ENCODE measurements at places on chromosomes 2 and 18.

GRCh38 chr2:166013878-166014277 lies 60.3 kb upstream of the TTC21B start:
- no peak for DNase-seq

DNA sequence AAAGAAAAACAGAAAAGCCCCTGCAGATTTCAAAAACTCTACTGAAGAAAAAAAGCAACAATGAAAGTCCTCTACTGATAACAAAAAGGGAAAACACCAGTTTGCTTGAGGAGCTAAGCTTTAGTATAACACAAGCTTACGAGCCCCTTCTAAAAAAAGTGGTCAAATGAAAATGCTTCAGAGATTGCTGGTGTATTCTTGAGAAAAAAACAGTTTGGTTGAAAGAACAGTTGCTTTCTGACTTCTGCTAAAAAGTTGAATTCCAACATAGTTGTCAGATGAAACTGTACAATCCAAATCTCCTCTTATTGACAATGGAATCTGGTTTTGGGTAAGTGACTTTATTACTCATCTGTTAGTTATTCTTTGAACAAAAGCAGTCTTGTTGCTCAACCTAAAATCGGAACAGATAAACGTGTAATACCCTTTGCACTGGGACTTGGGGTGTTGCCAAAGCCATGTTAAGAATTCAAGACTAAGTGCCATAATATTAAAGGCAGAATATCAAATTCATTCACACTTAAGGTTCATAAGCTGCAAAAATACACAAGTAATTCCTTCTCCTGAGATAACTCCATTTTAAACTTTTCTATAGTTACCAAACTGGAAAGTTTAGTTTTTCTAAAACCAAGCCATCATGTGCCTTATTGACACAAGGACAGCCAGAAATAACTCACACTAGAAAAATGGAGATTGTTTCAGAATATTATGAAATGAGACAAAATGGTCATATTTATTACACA lies 45.3 kb upstream of the SPAG16 start:
- DNase-seq: no peak

GRCh38 chr2:41963661-41964525 lies 83.9 kb upstream of the PKDCC start:
- no peak for DNase-seq

GRCh38 chr2:225104971-225105370 lies 62.7 kb upstream of the DOCK10 start:
- no peak for DNase-seq

GRCh38 chr2:53268086-53268485 lies 499.5 kb upstream of the CHAC2 start:
- DNase-seq: no peak

DNA sequence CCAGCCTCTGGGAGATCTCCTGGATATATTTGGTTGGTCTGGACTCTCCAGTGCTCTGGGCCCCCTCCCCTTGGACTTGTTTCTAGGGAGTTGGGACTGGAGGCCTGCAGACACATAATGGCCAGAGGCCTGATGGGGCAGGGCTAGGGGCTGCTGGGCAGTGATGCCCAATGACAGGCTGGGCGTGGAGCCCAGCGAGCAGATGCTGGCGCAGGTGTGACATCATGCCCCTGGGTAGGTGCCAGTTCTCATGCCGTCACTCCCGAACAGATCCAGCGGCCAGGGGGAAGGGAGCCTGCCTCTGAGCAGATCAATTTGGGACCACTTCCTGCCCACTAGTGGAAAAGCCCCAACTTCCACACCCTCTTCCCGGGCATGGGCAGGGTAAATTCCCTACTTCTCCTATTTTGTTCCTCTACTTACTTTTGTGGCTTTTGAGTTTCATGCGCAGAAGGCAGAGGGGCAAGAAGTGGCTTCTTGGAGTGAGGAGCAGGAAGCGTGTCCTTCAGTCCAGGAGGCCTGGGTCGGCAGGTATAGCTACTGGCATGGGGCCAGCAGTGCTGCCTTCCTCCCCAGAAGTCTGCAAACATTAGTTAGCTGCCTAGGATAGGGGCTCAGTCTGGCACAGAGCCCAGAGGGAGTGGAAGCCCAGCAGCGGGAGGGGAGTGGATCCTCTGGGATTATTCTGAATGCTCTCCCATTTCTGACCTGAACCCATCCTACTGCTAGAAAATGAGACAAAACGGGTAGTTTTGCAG lies 6.1 kb downstream of the MPV17 start:
- no peak for DNase-seq

DNA sequence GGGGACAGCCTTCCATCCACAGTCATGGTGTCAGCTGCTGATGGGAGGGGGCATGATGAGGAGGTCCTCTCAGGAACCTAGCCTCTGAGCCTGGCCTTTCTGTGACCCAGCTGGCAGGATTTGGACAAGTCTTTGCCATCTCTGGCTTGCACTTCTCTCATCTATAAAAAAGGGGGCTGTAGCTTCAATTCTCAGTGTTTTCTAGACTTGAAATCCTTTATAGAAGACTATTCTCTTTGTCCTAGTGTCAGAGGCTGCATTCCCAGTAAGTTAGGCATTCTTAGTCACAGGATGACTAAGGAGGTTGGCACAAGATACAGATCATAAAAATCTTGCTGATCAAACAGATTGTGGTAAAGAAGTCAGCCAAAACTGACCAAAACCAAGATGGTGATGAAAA lies 958.5 kb downstream of the CNTNAP5 start:
- DNase-seq: no peak
